CD4-positive, CD25-positive, alpha-beta regulatory T cell (primary cell): ENCODE measurements at places on chromosomes 7 and 10.

DNA sequence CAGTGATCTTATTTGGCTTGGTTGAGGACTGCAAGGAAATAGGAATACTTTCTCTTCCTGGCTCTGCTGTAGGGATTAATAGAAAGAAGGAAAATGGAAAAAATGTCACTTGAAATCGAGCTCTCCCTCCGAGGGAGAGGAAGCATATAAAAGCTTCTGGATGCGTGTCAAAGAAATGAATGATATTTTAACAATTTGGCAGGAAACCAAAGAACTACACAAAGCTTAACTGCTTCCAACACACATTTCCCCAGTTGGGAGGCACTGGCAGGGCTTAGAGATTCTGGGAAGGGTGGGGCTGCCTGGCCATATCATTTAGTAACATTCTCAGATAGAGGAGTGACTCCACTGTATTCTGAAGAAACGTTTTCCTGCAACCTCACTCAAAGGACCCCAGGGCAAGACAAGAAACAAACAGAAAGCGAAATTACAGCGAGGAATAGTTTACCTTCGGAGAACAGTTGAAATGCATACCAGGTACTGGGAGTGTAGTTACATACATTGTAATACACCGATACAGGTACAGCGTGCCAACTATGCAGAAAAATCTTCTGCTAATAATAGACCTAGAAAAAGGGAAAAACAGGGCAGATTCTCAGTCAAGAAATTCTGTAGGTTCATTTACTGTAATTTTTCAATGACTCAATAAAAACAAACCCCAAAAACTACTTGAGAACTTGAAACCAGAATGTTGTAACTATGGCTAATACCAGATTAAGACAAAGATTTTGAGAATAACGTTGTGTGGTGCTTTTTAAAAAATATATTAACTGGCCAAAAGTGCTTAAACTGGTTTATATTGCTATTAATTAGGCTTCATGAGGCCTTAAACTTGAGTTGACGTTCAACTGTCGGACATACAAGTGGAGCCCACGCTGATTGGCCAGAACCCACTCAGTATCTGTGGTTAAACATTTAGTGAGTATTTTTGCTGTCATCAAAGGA, 75.7 kb upstream of the ASAH2 start:
- no peak for DNase-seq

GRCh38 chr10:123100030-123100762, 35.6 kb upstream of the HMX3 start:
- DNase-seq: no peak

GRCh38 chr10:20908391-20908790, 11.3 kb upstream of the NEBL start:
- DNase-seq: no peak

DNA sequence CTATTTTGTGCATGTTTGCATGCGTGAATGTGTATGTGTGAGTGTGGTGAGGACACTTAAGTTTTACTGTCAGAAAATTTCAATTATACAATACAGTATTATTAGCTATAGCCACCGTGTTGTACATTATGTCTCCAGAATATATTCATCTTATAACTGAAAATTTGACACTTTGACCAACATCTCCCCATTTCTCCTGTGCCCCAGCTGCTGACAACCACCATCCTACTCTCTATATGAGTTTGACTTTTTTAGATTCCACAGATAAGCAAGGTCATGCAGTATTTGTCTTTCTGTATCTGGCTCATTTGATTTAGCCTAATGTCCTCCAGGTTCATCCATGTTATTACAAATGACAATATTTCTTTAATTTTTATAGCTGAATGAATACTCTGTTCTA, 195.0 kb downstream of the GPR37 start:
- DNase-seq: no peak

DNA sequence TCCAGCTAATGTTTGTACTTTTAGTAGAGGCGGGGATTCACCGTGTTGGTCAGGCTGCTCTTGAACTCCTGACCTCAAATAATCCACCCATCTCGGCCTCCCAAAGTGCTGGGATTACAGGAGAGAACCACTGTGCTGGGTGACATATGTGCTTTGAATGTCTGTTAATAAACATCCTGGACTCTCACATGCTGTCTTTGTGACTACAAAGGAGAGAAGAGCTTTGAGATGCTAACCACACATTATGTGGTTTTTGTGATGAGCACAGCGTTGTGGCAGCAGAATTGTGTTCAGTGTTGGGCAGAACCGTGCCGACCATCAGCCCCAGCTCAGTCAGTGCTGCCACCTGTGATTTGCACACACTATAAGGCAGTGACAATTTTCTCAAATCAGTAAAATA, 500.1 kb upstream of the KLF6 start:
- DNase-seq: no peak

DNA sequence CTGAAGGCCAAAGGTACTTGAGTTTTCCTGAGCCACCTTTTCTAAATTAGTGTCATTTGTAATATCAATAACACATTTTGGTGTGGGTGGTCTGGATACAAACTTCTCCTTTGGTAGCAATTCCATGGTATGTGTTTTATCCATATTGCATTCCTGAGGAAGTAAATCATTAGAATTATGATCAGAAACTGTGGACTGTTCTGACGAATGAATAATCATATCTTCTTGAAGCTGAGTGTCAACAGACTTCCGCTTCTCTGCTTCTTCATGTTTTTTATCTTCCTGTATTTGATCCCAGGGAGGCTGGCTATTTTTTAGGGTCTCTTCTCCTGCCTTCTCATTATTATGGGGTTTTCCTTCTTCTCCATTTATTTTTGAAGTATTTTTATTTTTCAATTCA, 81.4 kb downstream of the NRBF2 start:
- DNase-seq: no peak

- DNase-seq: no peak
These were observed 81.9 kb downstream of the BMPER start for GRCh38 chr7:33986951-33987947.

DNA sequence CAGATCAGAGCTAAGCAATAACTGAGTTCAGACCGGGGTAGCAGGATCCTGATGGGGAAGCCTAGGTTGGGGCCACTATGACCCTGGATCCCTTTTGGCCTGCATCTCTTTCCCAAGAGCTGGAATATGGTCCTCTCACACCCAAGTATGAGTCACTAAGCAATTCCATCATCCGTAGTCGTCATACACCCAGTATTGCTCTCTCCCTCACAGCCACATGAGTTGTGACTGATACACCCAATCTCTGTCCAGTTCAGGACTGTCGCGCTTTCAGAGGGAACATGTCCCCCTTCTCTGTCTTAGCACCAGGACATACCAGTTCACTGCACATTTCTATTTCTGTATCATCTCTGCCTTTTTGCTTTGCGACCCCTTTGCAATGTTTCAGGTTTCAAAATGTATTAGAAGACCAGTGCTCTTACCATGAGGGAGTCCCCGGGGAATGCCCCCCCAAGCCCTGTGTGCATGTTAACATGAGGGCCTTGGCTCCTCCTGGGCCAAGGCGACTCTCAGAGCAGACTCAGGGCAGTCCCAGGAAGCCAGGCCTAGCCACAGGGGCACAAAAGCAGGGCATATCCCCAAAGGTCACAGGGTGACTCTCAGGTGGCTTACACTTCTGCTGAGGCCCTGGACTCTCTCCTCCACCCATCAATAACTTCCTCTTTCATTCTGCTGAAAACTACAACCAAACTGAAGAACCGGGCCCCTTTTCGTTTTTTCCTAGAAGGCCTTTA, 75.3 kb upstream of the SAMD8 start:
- DNase-seq: no peak

DNA sequence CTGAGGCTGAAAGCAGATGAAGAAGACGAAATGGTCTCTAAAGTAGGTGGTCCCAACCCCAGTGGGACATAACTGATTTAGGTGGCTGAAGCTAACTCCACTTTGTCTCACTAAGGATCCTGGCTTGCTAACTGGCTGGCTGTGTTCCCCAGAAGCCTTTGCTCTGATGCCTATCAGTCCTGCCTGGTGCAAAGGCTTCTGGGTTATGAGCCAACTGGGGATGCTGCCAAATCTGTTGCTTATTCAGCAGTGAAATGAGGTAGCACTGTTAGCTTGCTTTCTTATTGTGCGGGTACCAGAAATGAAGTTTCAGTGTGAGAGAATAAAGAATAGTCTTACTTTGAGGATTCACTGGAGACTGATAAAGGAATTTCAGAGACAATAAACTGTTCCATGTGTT, 18.1 kb downstream of the PRKG1 start:
- no peak for DNase-seq

GRCh38 chr10:114609518-114610426, 48.3 kb downstream of the ABLIM1 start:
- no peak for DNase-seq

GRCh38 chr10:79905322-79906314, 43.3 kb downstream of the SFTPD start:
- DNase-seq: peak; percentile 27
